ENCODE measurements at places on chromosomes 1 and 21. TPM values are rescaled to one million over a fixed set of nuclear protein-coding genes. Genes with fewer than 3 reads are reported as not detected.

SUSD4 gene
- total RNA-seq = not detected

TRIM46 gene
- total RNA-seq = 6.0 TPM

LCE2A gene
- total RNA-seq = not detected

CCDC185 gene
- 0.17 TPM for total RNA-seq

DMBX1 gene
- total RNA-seq = not detected

DCST1 gene
- not detected for total RNA-seq

CR1L gene
- not detected for total RNA-seq

SLC6A9 gene
- 7.4 TPM for total RNA-seq

LCE1D gene
- not detected for total RNA-seq

FBXO2 gene
- total RNA-seq = 1.3 TPM

PAQR7 gene
- total RNA-seq = 6.8 TPM

GPR153 gene
- 26.5 TPM for total RNA-seq

AMY1B gene
- total RNA-seq = not detected
